ENCODE measurements at places on chromosomes 1 and 21. TPM values are rescaled to one million over a fixed set of nuclear protein-coding genes. Genes with fewer than 3 reads are reported as not detected.

Gene LENEP
- 0.84 TPM for total RNA-seq

Gene APP
- total RNA-seq = 631 TPM

GRCh38 chr1:117686907-117687306 is 81.1 kb downstream of the TENT5C start:
- no peak overlapping the region for H3K4me3 ChIP-seq
- DNase-seq = no peak
- H3K27me3 ChIP-seq = peaks cover 23% of the 10 kb centered on the region
- H3K36me3 ChIP-seq = no peaks in the 10 kb centered on the region
- H3K27ac ChIP-seq = no peak overlapping the region

DNA sequence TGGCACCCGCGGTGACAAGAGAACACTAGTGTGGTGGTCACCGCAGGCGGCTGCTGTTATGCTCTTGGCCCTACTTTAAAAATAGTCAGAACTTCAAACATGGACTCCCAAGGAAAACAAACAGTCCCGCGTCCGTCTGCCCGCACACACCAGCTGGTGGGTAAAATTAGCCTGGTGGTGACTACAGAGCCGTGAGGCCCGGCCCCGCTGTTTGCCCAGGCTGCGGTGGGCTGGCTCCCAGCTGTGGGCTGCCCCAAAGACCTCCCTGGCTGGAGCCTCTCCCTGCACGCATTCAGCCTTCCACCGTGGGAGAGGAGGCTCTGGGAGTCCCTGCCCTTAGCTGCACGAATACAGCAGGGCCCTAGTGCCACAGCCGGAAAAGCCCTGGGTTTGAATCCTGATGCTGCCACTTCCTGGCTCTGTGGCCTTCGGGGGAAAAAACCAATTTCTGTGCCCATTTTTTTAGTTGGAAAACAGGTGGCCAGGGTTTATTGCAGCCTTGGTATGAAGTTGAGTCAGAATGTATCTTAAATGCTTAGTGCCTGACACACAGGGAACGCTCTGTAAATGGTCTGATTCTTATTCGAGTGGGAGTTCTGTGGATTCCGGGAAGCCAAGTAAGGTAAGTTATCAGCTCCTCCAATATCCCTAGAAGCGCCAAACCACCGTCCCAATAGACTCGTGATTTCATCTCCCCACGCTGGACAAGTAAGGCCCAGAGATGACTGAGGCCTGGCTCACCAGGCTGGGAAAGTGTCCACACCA is 58.2 kb downstream of the ALPL start:
- H3K27ac ChIP-seq = no peak overlapping the region
- DNase-seq = no peak
- no peaks in the 10 kb centered on the region for H3K4me1 ChIP-seq
- no peaks in the 10 kb centered on the region for H3K36me3 ChIP-seq
- no peak overlapping the region for H3K4me3 ChIP-seq

DNA sequence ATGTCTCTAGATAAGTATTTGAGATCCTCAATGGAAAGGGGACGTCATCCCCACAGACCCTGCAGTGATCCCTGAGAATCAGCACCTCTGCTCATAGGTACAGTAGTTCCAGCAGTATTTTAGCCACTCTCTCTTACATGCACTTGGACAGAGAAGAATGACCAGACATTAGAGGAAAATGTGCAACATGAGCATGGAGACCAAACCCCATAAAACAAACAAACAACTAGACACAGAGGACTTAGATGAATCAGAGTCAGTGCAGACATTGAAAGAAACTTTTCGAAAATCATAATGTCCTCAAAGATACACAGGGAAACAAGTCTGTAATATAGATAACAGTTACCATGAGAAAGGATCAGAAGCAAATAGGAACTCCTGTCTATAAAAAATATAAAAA is 108.2 kb downstream of the LYPLAL1 start:
- no peaks in the 10 kb centered on the region for H3K4me1 ChIP-seq
- DNase-seq = no peak
- no peaks in the 10 kb centered on the region for H3K27me3 ChIP-seq
- H3K4me3 ChIP-seq = no peak overlapping the region
- H3K36me3 ChIP-seq = no peaks in the 10 kb centered on the region
- H3K27ac ChIP-seq = no peak overlapping the region

GRCh38 chr1:230864441-230864840 is 3.9 kb downstream of the C1orf198 start:
- peaks cover 11% of the 10 kb centered on the region for H3K36me3 ChIP-seq
- DNase-seq = no peak
- H3K27ac ChIP-seq = no peak overlapping the region
- no peaks in the 10 kb centered on the region for H3K27me3 ChIP-seq

- no peak overlapping the region for H3K4me3 ChIP-seq
- H3K27me3 ChIP-seq = no peaks in the 10 kb centered on the region
- no peaks in the 10 kb centered on the region for H3K36me3 ChIP-seq
These were observed 8.2 kb downstream of the HMCN1 start for GRCh38 chr1:185742403-185742802.

GRCh38 chr1:207845109-207845508 is 65.8 kb downstream of the CD34 start:
- H3K27ac ChIP-seq = no peak overlapping the region
- DNase-seq = no peak
- H3K4me3 ChIP-seq = no peak overlapping the region
- no peaks in the 10 kb centered on the region for H3K36me3 ChIP-seq

DNA sequence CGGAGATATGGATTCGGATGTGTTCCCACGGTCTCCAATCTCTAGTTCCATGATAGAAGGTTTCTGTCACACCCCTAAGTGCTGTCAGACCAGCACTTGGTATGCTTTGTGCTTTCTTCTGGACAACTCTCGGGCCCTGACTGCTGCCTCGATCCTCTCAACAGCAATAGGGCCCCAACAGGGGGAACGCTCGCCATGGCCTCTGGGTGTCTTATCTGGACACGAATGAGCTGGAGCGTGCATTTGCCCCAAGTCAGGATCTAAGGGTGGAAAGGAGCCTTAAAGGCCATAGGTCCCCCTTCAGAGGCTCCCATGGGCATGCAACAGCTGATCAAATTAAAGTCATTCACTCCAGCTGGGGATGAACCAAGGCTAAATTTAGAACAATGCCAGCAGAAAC is 76.8 kb downstream of the TCP10L start:
- no peaks in the 10 kb centered on the region for H3K36me3 ChIP-seq
- H3K27ac ChIP-seq = no peak overlapping the region
- H3K4me3 ChIP-seq = no peak overlapping the region
- DNase-seq = no peak
- peaks cover 1% of the 10 kb centered on the region for H3K4me1 ChIP-seq

GRCh38 chr1:72280711-72281110 is 1.6 kb downstream of the NEGR1 start:
- H3K27me3 ChIP-seq = peaks cover 25% of the 10 kb centered on the region
- H3K4me3 ChIP-seq = no peak overlapping the region
- DNase-seq = no peak
- H3K4me1 ChIP-seq = peaks cover 10% of the 10 kb centered on the region
- H3K36me3 ChIP-seq = no peaks in the 10 kb centered on the region

DNA sequence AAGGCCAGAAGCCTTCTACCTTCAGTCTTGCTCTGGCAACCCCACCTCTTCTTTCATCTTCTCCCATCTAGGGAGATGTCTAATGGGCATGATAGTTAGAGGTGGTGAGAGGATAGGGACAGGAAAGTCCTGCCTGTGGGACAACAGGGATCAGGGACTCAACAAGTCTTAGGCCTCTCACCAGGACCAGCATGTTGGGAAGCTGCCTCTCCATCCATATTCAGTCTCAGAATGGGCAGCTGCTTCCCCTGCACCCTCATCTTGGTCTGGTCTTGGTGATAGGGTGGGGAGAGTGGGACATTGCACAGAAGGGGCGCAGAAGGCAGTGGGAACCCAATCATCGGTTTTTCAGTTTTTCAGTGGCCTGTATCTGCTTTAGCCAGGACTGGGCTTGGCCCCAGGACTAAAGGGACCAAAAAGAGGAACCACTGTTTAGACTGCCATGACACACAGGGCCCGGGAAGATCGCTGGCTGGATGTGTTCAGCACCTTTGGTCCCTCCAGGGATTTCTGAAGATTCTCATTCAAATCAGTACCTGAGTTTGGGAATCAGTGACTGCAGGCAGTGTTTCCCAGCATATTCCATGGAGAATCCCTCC is 12.7 kb downstream of the RHEX start:
- peaks cover 2% of the 10 kb centered on the region for H3K36me3 ChIP-seq
- H3K4me1 ChIP-seq = peaks cover 14% of the 10 kb centered on the region
- no peak overlapping the region for H3K4me3 ChIP-seq
- no peak overlapping the region for H3K27ac ChIP-seq
- DNase-seq = no peak
- H3K27me3 ChIP-seq = peaks cover 4% of the 10 kb centered on the region
